ENCODE measurements at places on chromosomes 2 and 18.
A peak's percentile ranks its signal among the peaks of the same experiment; 100 is the strongest.

- DNase-seq = no peak
These were observed 31.7 kb downstream of the UBE2F start for GRCh38 chr2:237998530-237998929.

GRCh38 chr2:211901226-211901846, 637.3 kb downstream of the ERBB4 start:
- DNase-seq = peak; percentile 35

GRCh38 chr2:57429831-57430230, 616.8 kb upstream of the VRK2 start:
- DNase-seq = no peak

DNA sequence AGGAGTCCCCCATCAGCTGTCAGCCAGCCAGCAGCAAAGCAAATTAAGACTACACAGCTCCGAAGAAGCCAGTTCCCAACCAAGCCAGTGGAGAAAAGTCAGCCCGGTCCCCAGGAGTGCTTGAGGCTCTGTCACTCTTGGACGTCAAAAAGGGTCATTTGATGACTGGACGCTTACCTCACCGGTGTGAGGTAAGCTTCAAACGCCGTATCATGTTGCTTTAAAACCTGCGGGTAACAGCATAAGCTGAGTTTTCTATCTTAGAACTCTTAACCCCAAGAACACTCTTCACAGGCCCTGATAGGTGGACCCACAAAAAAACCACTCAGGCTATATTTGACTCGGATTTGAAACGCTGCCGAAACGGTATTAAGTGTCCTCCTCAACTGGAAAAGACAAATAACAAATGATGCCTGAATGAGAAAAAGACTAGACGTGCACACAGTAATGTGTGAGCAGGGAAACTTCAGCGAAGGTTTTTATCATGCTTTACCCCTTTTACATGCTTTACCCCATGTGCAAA, 682 bp upstream of the LNPK start:
- peak; percentile 14 for DNase-seq

- peak; percentile 15 for DNase-seq
These were observed 8.1 kb downstream of the LBH start for GRCh38 chr2:30239308-30239985.

GRCh38 chr2:175624211-175624761, 377.8 kb downstream of the LNPK start:
- DNase-seq = no peak

- DNase-seq = peak; percentile 60
These were observed 61.3 kb upstream of the ITSN2 start for GRCh38 chr2:24421668-24422067.

DNA sequence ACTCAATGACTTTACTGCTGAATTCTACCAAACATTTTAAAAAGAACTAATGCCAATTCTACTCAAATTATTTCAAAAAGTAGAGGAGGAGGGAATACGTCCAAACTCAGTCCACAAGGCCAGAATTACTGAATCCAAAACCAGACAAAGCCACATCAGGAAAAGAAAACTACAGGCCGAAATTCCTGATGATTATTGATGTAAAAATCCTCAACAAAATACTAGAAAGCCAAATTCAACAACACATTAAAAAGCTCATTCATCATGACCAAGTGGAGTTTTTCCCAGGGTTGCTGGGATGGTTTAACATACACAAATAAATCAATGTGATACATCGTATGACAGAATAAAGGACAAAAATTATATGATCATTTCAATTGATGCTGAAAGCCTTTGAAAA, 103.9 kb upstream of the UBE2E3 start:
- no peak for DNase-seq

DNA sequence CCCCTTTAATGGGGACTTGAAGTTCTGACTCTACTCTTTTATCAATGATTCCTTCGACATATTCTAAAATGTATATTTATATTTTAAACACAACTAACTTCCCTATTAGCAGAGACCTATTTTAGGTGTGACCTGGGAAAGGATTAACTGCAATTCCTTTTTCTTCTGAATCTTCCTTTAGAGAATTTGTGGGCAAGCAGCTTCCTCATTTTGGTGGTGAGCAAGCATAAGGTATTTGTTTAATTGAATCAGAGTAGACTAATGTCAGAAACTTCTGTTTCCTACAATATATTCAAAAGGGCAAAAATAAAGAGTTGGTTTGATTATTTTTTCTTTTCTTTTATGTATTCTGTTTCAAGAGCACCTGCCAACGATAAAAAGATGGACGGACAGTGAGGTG, 237.0 kb downstream of the IKZF2 start:
- no peak for DNase-seq

DNA sequence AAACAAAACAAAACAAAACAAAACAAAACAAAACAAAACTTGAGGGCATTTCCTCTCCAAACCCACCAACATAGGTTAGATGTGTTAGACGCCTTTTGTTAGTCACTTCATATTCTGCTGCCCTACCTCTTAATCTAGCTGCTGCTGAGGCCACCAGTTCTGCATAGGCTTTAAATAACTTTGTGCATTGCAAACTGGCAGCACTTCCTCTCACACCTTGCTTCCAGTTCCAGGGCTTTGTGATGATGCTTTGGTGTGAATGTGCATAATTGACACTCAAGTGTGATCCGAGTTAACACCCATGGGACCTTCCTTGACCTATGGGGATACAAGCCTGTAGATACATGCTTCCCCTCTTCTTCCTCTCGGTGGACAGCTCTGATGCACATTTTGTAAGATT, 2.3 kb upstream of the SERPINB11 start:
- no peak for DNase-seq
